ENCODE measurements at places on chromosomes 7 and 10.

DNA sequence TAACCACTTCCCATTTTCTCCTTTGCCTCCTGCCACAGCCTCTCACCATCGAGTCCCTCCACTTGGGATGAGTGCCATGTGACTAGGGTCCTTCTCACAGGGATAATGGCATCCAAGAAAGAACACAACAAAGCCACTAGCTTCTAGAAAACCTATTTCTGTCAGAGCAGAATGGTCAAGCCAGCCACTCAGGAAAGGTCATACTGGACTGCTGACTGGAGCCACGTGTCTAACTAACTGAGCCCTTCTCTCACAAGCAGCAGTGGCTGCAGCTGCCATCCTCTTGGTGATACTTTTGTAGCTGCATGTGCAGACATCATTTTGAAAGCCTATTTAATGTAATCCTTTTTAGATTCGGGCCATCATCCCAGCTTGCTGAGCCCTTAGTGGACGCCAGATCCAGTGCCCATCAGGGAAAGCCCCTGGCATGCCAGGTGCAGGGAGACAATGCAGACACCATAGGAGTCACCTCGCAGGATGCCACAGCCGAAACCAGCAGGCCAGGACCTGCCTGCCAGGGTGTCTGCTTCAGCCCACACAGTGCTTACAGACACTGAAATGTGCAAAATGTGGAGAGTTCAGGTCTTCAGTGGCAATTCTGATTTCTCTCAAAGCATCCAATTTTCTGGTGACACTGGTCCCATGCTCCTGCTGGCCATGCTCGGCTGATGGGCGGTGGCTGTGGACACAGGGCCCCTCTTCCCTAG is 98.3 kb upstream of the DDC start:
- no peak for DNase-seq

- DNase-seq: no peak
Observed at GRCh38 chr7:80635533-80635932, 2.9 kb upstream of the CD36 start.

GRCh38 chr10:120002785-120003184 is 110.3 kb downstream of the SEC23IP start:
- no peak for DNase-seq

DNA sequence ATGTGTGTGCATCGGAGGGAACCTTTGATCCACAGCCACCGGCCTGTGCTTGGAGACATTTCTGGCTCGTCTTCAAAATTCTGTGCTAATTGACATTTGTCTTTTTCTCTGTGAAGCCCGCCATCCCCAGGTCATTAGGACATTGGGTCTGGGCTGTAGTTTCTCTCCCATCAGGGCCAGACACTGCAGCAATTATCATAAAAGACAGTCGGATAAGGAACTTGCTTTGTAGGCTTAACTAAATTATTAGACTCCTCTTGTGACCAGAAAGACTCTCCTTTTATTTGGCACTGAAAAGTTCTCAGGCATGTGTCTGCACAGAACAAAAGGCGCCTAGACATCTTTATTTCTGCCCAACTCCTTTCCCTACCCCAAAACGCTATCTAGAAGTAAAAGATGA is 49.1 kb upstream of the NPTX2 start:
- no peak for DNase-seq

DNA sequence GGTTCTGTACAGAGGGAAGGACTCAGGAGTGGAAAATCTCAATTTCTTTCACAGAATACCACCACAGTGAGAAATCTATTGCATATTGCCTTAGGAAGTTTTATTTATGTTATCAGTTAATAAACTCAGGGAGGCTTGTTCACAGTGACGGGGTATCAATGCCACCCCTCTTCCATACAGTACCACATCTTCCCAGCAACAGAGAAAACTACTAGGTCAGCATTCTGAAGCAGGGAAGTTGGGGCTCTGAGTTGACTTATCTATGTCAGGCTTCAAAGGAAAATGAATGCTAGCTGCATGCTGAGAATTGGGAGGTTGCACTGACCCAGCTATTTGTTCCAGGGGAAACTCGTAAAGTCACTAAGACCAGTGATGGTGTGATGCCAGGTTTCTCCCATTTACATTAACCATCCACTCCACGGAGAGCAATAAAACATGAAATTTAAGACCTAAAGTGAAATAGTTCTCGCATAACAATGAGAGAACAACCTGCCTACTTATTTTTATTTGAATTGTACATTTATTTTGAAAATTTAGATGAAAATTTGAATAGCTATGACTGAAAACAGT is 266.7 kb downstream of the RNLS start:
- DNase-seq: no peak

DNA sequence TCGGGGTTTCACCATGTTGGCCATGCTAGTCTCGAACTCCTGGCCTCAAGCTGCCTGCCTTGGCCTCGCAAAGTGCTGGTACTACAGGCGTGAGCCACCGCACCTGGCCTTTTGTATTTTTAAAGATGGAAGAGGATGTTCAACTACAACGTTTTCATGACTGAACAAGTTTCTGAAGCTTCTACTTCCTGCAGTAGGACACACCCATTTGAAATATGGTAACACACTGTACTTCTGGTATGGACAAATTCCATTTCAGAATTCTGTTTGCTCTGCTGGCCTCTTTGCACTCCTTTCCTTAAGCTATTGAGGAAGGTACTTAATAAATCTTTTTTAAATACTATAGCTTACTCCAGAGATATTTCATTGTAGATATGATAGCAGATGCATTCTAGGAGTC is 10.9 kb upstream of the CDK1 start:
- DNase-seq: no peak

DNA sequence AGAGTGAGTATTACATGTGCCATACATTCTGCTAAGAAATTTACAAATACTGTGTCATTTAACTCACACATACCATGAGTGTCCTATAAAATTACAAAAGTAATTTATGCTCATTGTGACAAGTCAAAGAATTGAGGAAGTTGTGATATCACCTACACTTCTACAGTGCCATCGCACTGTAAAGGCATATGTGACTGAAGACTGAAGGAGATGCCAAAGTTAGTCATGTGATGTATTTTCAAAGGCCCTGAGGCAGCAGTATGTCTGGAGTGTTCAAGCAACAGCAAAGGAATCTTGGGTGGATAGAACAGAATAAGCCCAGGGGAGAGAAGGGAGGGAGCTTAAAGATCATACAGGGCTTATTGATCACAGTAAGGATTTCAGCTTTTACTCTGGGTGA is 176.8 kb downstream of the WNT2 start:
- no peak for DNase-seq

GRCh38 chr10:5589011-5589660 is 64.4 kb downstream of the CALML3 start:
- DNase-seq: no peak

- no peak for DNase-seq
Observed at GRCh38 chr10:100000109-100000644, 9.6 kb downstream of the DNMBP start.

DNA sequence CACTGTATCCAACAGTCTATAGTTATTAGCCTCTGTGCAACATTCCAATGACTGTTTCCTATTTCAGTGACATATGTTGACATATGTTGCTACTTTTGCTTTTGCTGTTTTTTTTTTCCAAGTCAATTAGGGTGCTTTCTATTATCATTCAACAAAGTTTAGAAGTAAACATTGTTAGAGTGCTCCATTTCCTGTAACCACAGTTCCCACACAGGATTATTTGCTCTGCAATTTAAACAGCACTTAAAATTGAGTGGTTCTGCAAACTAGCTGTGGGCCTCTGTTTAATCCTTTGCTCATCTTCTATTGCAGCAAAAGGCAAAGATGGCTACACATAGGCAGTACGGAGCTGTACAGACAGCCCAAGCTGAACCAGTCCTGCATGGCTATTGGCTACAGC is 46.5 kb upstream of the PTN start:
- DNase-seq: peak; percentile 29

GRCh38 chr7:123431075-123431614 is 103.2 kb downstream of the IQUB start:
- DNase-seq: no peak

DNA sequence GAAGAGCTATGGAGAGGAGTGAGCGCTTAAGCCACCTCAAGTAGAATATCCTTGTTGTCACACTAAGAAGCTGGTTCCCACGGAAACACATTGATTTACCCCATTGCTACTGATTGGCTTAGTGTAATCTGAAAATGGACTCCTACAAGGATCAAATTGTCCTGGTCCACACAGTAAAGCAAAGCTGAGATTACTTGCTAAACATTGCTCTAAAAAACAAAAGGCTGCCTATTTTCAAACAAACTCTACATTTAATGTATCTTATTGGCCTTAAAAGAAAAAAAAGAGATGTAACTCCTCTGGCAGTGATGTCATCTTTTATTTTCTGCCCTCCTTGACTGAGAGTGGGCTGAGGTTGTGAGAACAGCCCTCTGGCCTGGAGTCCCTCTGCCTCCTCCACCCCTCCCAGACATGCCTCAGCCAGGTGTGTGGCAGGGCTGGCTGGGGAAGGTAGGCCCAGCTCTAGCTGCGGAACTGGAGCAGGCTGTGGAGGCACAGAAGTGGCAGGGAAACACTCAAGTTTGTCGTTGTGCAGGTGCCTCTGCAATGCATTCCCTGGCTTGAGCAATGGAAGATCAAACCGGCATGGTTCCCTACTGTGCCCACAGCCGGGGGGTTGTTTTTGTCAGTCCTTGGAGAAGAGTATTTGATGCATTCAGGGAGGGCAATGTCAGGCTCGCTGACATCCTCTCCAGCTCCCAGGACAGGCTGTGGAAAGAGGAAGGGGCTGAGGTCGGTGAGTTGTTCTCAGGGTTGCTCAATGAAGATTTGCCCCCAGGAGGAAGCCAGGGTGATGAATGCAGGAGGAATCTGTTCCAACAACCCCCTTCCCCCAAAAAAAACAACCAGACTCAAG is 9.1 kb downstream of the KLF6 start:
- DNase-seq: no peak

- no peak for DNase-seq
Observed at GRCh38 chr10:82212753-82213152, 337.8 kb downstream of the NRG3 start.

- DNase-seq: no peak
Observed at GRCh38 chr10:70845816-70846215, 30.1 kb downstream of the SGPL1 start.

GRCh38 chr10:115001506-115002381 is 63.7 kb downstream of the TRUB1 start:
- DNase-seq: no peak

DNA sequence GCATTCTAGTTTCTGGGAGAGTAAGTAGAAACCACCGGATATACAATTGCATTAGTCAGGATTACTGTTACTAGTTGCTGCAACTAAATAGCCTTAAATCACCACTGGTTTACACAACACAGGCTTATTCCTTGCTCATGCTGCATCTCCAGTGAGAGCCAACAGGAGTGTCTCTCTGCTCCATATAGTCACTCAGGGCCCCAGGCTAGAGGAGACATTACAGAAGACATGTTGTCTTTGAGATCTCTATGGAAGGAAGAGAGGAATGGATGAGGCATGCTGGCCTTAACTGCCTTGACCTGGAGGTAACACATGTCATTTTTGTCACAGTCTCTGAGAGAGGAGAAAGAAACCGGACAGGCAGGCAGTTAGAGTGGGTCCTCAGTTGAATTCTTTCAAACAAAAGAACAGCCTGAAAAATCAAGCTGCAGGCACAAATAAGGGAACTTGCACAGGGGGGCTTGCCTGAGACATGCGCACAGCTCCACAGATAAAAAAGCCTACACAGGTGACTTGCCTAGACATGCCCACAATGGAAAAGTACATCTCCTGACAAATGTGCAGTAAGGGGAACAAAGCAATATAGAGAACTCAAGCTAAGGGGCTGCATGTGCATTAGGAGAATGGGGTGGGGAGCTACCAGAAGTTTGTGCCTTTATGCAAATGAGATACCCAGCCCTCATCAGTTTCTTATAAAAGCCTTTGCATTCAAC is 348.0 kb downstream of the TYW1 start:
- DNase-seq: no peak

DNA sequence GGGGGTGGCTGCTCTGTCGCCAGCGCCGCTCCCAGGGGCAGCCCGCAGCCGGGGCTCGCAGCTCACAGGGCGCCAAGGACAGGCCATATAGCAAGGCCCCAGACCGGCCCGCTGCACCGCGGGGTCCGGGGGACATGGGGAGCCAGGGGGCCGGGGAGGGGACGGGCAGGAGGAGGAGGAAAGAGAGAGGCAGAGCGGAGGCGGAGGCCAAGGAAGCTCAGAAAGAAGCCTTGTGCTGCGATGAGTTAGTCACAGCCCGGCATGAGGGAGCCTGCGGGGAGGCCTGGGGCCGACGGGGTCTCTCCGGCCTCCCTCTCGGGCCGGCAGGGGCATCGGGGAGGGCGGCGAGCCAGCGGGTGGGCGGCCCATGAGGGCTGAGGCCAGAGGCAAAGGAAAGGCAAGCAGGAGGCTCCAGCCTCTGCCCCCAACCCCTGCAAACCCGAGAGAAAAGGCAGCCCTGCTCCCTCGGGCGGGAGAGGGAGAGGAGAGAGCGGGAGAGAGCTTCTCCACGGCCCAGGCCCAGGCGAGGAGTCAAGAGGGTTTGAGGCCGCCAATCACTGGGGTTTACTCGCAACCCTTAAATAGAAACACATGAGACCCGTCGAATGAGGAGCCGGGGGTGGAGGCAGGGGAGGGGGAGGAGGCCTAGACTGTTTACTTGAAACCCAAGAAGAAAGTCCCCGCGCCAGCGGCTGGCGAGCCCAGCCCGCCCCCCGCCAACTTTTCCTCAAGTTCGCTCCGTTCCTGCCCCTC is 167.9 kb downstream of the NEURL1 start:
- peak; percentile 55 for DNase-seq

DNA sequence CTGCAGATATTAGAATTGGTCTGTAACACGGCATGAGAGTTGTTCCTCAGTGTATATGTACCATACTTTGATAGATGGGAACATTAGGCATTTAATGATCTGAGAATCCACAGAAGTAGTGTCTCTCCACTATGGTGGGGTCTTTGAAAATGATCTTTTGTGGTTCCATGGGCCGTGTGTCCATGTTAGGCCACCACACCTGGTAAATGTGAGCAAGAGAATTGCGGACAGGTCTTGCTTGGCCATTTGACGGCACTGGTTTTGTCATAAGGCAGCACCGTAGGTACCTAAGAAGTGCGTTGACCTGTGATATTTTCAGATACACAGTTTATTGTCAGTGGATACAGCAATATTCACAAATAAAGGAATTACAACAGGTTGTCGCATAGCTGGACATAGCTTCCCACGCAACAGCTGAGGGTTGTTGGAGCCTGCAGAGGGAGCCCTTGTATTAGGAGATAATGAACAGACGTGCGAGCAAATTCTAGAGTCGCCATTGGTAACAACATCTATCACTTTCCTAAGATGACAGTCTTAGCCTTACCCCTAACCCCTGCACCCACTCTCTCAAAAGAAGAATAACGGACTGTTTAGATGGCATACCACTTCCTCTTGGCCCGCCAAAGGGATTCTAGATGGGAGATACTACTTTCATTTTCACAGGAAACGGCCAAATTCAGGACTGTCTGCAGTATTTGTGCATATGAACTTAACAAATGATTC is 111.4 kb downstream of the COL28A1 start:
- peak; percentile 75 for DNase-seq

- DNase-seq: no peak
Observed at GRCh38 chr10:13840036-13840435, 253.3 kb downstream of the PRPF18 start.

- DNase-seq: no peak
Observed at GRCh38 chr10:95389982-95390381, 99.2 kb upstream of the PDLIM1 start.

DNA sequence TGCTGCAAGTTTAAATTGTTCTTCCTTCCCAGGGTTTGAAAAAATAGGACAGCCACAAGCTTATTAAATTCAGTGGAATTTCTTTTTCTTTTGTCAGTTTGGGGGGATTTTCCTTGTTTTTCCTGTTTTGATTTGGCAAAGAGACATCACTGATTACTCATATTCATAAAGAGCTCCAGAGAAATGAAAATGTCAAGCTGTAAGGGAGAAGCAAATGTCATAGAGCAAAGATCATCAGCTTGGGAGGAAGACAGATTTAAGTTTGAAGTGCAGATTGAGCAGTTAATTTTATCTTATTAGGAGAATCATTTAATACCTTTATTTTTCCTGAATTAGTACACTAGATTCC is 255.8 kb upstream of the PHYHIPL start:
- DNase-seq: no peak
